ENCODE measurements at places on chromosomes 5 and 9. TPM values are rescaled to one million over a fixed set of nuclear protein-coding genes. Genes with fewer than 3 reads are reported as not detected.

The SELENOP gene
- 165 TPM for polyA plus RNA-seq

DNA sequence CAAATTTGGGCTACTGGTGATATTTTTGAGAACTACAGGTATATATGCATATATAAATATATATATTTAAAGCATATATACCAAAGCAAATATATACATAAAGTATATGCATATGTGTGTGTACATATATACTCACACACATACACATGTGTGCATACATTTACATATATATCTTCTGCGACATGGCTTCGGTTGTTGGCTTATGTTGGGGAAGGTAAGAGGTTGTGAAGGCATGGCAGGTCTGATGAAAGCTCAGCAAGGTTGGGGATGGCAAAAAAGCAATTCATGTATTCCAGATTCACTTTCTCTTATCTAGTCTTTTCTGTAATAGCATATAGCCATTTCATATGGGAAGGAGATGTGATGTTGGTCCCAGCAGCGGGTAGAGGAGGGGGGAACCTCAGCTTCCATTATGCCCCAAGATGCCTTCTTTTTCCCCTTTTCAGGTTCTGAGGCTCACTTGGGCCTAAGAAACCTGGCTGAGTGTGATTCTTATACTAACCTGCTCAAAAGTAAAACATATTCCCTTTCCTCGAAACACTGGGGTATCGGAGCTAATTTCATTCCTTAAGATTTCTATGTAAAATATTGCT lies 201.7 kb downstream of the MEF2C start:
- peak; percentile 14 for DNase-seq

DNA sequence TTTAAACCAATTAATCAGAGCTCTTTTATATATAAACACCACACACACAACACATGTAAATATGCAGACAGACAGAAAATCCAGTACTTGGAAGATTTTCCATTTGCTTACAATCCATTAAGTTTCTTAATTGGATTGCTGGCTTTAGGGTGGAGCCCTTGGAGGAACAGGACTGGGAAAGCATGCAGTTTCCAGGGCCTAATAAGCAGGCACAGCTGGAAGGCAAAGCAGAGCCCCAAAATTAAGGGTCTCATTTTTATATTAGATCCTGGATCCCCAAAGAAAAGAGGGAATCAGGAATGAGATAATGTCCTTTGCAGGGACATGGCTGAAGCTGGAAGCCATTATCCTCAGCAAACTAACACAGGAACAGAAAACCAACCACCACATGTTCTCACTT lies 13.1 kb upstream of the SMC2 start:
- DNase-seq, result no peak

- no peak for DNase-seq
Measured at GRCh38 chr5:156375895-156376495, 49.0 kb downstream of the SGCD start.

DNA sequence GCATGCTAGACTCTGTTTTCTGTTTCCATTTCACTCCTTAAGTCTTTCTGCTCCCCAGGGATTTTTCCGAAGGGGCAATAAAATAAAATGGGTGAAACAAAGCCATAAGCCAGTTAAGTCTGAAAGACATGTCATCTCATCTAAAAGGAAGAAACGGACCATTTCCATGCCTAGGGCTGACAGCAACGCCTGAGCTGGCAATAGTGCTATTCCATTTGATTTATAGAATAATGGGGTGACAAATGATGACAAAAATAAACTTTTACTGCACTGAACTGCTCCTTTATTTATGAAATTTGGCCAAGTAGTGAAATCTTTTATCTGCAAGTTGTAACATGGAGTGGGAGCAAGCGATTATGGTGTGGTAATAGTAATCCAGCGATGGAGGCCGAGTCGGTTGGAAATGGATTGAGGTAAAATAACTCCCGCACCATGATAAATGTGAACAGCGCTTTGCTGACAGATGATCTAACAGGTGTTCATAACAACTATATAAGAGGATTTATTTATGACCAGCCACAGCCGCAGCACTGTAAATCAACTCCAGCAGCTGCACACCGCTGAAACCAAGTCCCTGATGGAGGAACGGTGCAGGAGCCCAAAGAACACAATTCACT lies 219.8 kb upstream of the TBCA start:
- no peak for DNase-seq

The ADGRV1 gene
- 0.19 TPM for polyA plus RNA-seq

GRCh38 chr9:11338130-11338529 lies 725.3 kb upstream of the PTPRD start:
- DNase-seq, result no peak

DNA sequence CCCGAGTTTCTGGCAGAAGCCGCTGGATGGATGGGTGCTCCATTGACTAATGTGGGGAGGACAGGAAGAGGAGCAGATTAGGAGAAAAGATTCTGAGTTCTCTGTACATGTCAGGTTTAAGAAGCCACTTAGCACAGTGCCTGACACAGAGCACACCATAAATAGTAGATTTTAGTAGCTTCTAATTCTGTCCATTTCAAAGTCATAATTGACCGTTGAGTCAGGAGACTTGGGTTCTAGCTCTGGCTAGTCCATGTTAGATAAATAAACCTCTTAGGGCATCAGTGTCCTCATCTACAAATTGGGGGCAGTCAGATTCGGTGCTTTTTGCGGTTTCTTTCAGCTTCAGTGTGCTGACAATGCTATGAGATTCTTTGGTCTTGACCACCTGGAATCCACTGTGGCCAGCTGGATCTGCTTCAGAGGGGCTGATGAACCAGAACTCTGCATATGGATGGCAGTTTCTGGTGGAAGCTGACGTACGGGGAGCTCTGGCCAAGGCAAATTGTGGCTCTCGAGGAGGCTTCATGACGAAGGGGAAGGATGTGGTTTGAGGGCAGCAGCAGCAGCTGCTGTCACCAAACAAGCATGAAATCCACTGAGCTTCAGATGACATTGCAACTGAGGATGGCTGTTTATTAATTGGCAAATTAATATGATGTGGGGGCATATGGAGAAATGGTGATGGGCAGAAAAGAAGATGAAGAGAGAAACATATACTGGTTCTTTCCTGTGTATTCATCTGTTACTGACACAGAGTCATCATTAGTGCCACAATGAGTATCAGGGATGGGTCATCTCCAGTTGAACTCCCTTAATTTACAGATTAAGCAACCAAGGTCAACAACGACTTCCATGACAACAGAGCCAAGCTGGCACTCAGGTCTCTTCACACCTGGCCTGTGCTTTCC lies 134.4 kb downstream of the AOPEP start:
- peak; percentile 71 for DNase-seq

DNA sequence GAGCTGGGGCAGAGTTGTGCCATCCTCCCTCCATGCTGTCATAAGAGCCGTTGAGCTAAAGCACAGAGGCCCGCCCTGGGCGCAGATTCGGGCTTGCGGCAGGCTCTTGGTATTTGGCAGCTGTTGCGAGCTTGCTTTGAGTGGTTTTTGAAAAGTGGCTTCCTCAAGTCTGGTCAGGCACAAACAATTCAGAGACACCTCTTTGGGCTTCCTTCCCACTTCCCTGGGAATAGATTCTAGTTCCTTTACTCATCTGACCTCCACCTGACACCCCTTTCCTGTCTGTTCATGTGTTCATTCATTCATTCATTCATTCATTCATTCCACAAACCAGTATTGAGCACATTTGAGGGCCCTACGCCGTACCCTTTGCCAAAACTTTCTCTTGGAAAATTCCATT lies 27.4 kb downstream of the NCS1 start:
- DNase-seq, result no peak

The DRD1 gene
- 0.07 TPM for polyA plus RNA-seq

DNA sequence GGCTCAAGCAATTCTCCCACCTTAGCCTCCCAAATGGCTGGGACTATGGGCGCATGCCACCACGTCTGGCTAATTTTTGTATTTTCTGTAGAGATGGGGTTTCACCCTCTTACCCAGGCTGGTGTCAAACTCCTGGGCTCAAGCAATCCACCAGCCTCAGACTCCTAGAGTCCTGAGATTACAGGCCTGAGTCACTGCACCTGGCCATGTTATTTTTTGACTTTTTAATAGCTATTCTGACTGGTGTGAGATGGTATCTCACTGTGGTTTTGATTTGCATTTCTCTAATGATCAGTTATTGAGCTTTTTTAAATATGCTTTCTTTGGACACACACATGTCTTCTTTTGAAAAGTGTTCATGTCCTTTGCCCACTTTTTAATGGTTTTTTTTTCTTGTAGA lies 38.2 kb downstream of the FBXW2 start:
- no peak for DNase-seq

- DNase-seq, result no peak
Measured at GRCh38 chr5:34005211-34005610, 2.6 kb downstream of the AMACR start.

GRCh38 chr5:96823900-96824380 lies 16.2 kb upstream of the ERAP1 start:
- DNase-seq, result no peak

The AQP7 gene
- polyA plus RNA-seq, result 1.0 TPM

GRCh38 chr9:93898026-93898425 lies 57.1 kb downstream of the BARX1 start:
- DNase-seq, result no peak

- DNase-seq, result peak; percentile 65
Measured at GRCh38 chr9:95516734-95517558, at the start of gene PTCH1. Gene PTCH1 (minus strand): TSS chr9:95516971.

The CNTNAP3 gene
- polyA plus RNA-seq, result 3.0 TPM

DNA sequence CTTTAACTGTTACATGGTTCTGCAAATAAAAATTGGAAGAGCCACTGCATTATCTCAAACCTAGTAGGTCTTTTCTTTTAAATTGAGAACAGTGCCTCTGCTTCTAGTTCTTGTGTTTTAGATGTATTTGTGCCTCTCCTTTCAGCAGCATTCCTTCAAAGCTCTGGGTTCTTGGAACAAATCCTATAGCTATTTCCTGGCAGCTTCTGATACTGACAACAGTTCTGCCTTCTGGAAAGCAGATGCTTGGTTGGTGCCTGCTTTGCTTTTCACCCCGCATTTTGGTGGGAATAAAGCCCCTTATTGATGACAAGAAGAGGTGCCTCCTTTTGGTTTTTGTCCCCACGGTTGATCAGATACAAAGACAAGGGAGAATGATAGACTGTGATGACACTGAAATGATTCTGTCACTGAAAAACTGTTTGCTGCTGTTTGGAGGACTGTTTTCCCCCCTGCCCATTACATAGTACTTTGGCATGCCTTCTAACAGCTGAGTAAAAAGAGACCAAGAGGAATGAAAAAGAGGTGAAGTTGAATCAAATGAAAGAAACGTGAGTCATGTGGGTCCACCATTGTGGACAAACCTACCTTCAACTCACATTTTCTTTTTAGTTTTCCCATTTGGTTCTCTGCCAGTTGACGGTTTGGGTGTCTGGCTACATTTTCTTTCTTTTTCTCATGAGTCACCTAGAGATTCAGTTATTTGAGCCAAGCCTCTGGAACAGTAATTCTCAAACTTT lies 5.6 kb downstream of the PTCD2 start:
- peak; percentile 36 for DNase-seq

GRCh38 chr9:123432331-123433236 lies 76.6 kb downstream of the CRB2 start:
- DNase-seq, result no peak

DNA sequence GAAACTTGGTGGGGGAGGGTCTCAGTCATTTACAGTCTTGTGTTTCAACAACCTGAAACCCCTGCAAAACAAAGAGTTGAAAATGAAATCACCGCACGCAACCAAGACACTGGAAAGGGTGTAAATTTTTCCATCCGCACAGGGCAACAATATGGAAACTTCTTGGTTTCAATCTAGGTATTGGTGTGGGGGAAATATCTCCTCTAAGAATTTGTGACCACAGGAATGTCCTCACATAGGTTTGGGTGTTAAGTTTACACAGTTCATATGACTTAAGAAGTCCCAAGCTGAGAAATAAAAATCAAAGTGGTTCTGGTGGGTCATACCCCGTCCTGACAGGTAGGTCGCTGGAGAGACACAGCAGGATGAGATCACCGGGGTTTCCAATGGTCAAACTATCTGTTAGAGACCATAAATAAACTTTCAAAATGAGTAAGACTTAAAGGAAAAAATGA lies 51.9 kb upstream of the PIP5K1B start:
- DNase-seq, result no peak

GRCh38 chr5:6159832-6160430 lies 218.4 kb downstream of the MED10 start:
- no peak for DNase-seq

DNA sequence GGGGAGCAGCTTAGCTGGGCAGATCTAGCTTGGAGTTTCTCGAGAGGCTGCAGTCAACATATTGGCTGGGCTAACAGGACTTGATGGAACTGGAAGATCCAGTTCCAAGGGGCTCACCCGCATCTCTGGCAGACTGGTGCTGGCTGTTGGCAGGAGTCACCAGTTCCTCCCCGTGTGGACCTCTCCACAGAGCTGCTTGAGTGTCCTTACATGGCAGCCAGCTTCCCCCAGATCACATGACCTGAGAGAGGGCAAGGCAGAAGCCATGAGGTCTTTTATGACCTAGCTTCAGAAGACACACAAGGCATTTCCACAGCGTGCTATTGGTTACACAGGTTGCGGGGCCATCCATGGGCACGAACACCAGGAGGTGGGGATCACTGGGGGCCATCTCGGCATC lies 26.4 kb upstream of the RXRA start:
- DNase-seq, result no peak

The NKD2 gene
- polyA plus RNA-seq, result 2.3 TPM

GRCh38 chr9:36721846-36722588 lies 149.3 kb downstream of the MELK start:
- DNase-seq, result no peak

DNA sequence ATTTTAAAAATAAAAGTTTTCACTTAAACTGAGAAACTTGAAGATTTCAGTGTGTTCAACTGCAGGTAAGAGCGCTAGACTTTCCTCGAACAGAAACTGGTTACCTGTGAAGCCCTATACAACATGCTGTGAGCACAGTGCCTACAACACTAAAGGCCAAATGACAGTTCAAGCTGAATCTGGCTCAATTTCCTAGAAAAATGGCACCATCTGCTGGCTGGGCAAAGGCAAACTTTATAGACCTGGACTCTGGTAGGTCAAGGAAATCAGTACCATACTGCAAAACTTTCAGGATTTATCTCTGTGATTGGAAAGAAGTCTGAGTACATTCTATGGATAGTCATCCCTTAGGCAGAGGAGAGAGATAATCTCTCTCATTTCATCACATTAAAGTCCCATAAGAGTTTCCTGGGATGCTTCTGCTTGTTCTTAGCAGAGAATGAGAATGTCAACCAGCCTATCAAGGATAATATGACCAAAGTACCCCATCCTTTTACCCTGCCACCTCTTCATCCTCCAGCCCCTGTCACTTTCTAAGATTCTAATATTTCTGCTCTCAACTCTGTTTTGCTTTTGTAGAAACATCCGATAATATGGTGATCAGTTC lies 31.8 kb upstream of the FOXB2 start:
- DNase-seq, result no peak

- DNase-seq, result no peak
Measured at GRCh38 chr5:102278231-102278630, 17.9 kb downstream of the SLCO4C1 start.
